ENCODE measurements at places on chromosomes 6 and 20.

- peak; percentile 23 for DNase-seq
Observed at GRCh38 chr6:142474531-142475289, 172.9 kb downstream of the ADGRG6 start.

DNA sequence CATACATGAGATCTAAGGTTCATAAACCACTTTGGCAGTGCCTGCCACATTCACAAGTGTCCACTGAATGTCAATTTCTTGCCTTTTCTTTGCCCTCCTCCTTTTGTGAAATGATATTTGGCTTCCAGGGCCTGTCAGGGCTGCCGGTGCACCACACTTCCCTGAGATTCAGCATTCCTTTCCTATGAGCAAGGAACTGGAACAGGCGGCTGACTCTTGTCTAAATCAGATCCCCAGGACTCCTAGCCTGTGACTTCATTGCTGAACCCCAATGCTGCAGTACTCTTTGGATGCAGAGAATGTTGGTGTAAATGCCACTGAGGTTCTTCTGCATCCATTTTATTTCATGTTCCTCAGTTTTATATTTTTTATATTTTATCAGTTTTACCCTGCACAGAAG lies 172.2 kb downstream of the ARID1B start:
- no peak for DNase-seq

GRCh38 chr6:44494011-44494501 lies 106.5 kb downstream of the CDC5L start:
- DNase-seq = peak; percentile 39

GRCh38 chr6:30647242-30648116 lies 546 bp downstream of the C6orf136 start:
- no peak for DNase-seq

DNA sequence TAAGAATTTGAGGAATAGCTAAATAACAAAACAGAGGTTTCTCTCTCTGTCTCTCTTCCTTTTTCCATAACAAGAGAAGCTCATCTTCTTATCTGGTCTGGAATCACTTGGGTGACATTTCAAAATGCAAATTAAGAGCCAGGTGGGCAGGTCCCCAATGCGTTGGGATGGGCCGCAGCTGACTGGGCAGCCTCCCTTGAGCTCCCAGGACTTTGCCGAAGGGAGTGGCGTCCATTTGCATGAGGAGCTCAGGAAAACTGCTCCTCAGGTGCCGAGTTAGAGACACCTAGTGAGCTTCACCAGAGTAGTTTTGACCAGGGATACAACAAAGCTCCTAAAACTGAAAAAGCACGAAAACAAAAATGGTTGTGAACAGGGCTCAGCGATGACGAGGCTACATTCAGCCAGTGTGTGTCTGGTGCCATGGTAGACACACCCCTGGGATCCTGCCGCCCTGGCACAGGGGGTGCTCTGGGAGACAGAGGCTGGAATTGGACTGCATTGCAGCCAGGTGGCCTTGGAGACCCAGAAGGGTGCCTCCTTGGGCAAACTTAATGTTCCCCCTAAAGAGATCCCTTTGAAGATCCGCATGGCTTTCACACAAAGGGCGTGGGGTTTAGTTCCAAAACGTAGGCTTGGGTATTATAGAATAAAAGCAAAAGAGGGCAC lies 13.5 kb upstream of the SERPINB6 start:
- DNase-seq = no peak

- no peak for DNase-seq
Observed at GRCh38 chr6:119470893-119471542, 121.5 kb upstream of the MAN1A1 start.

GRCh38 chr6:14763139-14763538 lies 482.7 kb upstream of the JARID2 start:
- no peak for DNase-seq

DNA sequence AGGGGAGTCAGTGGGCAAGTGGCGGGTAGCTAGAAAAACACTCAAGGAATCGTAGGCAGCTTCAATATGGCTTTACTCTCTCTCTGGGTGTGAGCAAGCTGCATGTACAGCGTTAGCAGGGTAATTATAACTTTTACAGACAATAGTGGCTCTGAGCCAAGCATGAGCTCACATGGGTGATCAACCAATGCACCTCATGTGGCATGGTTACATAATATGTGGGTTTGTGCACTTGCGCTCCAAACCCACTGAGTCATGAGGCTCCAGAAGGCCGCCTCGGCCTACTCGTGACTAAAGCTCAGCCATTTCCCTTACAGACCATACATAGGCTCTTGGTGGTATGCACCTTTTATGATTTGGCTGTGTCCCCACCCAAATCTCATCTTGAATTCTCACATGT lies 78.4 kb upstream of the FBXL4 start:
- no peak for DNase-seq

DNA sequence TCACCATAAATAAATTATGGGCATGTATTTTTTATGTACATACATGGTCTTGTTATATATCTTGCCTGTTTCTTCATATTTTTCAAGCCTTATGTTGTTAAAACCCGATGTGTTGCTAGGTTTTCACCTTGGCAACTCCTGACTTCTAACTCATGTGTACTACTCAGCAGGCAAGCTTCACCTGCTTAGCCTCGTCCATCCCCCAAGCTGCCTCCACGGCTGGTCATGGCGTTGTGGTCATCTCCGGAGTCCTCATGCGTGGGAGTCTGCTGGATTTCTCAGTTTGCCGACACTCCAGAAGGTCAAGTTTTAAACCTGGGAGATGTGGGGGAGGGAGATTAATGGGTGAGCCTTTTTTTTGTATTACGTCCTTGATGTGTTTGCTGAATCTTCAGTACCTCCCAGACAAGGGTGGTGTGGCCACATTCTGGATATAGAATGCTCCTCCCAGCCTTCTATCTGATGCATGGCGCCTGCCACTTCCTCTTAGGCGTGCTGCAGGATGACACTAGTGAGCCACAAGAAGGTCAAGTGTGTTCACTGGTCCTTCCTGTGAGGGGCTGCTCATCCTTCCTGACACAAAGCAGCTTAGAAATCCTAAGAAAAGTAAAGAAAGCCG lies 26.6 kb upstream of the EDN3 start:
- DNase-seq = no peak

DNA sequence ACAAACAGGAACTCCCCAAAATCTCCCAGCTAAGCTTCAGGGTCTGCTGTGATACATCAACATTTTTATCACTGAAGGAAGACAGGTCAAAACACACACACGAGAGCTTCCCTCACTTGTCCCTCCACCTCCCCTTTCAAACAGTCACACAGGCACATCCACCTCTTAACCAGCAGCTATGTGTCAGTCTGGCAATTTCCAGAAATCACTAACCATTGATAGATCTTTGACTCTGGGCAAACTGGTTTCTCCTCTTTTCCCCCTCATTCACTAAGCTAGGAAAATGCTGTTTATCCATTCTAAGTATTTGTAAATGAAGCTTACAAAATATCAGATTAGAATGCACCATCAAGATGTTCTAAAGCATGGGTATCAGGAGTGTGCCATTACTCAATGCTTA lies 87.8 kb downstream of the DCDC2 start:
- no peak for DNase-seq

- DNase-seq = no peak
Observed at GRCh38 chr20:23366384-23366783, 4.4 kb downstream of the GZF1 start.

DNA sequence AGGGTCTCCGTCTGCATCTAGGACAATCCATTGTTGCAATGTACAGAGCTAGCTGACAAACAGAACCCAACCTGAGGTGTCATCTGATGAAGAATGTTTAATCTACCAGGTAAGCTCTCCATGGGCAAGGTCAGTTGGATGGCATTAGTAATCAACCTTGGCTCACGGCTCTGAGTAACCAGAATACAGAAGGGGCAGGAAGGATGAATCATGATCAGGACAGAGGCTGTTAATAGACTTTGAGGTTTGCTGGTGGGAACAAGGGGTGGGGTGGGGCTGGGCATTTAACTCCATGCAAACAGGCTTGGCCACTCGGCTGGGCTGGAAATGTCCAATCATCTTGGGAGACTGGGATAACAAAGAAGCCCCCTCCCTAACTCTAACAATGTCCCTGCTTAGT lies 77.1 kb upstream of the MRPS10 start:
- DNase-seq = no peak

DNA sequence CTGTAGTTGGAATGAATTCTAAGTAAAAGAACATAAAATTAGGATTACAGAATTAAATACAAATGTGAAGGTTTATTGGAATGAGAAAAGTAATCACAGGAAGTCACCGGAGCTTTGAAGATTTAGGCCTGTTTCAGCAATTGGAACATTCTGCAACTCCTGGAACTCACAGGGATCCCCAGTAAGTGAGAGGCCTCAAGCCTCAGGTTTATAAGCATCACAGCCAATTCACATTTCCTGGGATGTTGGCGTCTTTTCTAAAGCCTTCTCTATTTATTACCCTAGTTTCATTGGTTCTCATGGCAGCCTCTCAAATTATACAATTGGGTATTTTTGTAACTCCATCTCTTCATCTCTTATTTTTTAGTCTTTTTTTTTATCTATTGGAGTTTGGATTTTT lies 90.4 kb upstream of the HIVEP1 start:
- no peak for DNase-seq

DNA sequence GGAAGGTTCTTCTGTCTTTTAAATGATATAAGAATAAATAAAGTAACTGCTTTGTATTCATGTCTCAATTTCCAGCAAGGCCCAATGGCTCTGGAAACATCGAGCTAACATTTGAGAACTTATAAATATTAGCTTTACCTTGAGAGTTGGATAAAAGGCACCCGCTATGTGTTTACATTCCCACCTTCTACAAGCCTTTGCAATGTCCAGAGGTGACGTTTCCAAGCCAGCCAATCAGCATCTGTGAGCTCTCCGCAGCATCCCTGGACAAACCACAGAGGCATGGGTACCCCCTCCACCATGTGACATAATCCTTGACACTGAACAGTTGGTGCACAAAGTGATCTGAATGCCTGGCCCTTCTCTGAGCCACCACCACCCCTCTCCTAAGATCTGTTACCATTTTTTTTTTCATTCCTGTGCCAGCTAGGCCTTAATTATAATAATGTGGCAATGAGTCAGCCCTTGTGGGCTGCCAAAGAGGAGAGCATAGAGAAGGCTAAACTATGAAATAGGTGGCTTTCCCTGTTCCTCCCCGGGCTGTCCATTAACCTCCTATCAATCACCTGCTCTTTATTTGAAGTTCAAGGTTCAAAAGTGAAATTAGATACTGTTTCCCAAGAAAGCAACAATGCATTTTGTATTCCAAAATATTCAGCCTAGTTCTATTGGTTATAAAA lies 4.1 kb downstream of the CBLN4 start:
- no peak for DNase-seq

DNA sequence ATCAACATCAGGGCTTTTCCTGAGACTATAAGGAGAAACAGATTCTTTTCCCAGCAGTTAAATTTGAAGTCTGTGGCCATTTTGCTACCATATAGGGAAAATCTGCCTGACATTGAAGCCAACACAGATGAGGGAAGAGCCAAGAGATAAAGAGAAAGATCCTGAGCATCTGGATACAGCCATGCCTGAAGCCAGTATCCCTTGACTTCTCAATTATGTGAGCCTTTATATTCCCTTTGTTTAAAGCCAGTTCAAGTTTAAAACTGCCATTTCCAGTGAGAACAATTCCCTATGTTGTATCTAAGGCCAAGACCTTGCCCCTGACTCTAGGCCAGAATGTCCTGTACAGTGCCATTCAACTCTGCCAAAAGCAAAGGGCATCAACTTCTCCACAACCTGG lies 3.8 kb upstream of the NRSN2 start:
- DNase-seq = no peak

DNA sequence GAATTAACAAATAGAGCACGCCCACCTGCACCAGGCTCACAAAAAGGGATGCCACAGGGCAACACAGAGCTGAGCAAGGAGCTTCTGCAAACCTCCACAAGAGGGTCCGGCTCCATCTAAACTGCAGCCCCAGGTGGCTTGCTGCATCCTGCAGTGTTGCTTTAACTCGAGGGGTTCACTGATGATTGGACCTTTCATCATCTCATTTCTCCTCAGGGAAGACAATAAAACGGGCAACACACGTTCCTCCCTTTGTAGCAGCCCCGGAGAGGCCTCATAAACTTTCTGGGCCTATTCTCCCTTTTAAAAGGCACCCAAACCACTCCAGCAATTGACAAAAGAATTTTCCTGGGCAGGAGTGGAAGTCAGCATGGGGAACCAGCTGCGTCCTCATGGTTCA lies 161.5 kb upstream of the CDH4 start:
- no peak for DNase-seq

DNA sequence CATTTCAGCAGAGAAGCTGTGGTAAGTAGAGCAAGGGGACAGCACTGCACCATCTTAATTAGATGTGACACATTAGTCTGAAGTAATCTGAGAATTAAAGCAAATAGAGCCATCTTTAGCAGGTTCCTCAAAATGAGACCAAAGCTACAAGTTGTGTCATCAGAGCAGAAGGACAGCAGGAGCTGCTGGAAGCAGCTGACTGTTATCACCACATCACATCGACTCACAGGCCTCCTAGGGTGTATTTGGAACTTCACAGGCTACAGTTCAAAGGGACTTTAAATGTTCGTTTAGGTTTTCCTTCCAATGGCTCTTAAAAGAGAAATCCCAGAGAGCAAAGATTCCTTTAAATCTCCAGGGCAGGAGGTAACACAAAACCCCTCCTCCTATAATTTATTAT lies 69.5 kb downstream of the LCA5 start:
- no peak for DNase-seq

- no peak for DNase-seq
Observed at GRCh38 chr6:56649053-56649769, 6.5 kb upstream of the DST start.

DNA sequence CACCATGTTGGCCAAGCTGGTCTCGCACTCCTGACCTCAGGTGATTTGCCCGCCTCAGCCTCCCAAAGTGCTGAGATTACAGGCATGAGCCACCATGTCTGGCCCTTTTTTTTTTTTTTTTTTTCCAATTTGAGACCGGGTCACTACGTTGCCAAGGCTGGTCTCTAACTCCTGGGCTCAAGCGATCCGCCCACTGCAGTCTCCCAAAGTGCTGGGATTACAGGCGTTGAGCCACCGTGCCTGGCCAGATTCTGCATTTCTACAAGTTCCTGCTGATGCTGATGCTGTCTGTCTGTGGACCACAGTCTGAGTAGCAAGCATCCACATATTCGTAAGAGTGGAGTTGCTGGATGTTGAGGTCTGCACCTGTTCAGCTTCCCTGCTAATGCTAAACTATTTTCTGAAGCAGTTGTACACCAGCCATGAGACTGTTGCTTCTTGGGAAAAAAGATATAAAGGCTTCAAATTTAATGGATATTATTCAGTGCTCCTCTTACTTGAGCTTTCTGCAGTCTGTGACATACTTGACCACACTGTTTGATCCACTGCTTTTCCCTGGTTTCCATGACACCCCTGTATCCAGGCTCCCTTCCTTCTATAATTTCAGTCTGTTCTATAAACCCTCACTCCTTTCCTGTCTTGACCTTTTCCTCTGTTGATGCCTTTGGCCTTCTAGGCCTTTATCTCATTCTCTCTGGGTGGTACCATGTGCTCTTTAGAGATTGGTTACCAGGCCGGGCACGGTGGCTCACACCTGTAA lies 10.1 kb upstream of the ZBTB12 start:
- DNase-seq = no peak

DNA sequence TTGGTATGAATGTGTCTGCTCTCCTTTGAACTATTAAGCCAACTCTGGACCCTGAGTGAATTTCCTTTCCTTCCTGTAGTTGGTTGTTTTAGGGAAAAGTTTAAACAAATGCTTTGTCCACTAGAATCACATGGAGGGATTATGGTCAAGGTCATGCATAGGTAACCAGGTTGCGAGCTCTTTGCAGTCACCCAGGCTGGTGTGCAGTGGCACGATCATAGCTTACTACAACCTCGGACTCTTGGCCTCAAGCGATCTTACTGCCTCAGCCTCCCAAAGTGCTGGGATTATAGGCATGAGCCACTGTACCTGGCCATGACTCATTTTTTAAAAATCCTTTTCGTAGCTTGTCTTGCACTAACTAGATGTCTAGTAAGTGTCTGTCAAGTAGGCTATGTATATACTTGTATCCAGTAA lies 88.0 kb upstream of the SOX4 start:
- DNase-seq = no peak
